AG04450 (cell line): ENCODE measurements at places on chromosomes 1 and 21.

GRCh38 chr1:110477041-110477440 is 26.1 kb downstream of the PROK1 start:
- peak; percentile 16 for DNase-seq

GRCh38 chr1:199593475-199593874 is 434.0 kb upstream of the NR5A2 start:
- no peak for DNase-seq

GRCh38 chr1:26351590-26352337 is 2.2 kb downstream of the CRYBG2 start:
- no peak for DNase-seq

GRCh38 chr1:119345398-119345797 is 23.2 kb upstream of the HAO2 start:
- no peak for DNase-seq

DNA sequence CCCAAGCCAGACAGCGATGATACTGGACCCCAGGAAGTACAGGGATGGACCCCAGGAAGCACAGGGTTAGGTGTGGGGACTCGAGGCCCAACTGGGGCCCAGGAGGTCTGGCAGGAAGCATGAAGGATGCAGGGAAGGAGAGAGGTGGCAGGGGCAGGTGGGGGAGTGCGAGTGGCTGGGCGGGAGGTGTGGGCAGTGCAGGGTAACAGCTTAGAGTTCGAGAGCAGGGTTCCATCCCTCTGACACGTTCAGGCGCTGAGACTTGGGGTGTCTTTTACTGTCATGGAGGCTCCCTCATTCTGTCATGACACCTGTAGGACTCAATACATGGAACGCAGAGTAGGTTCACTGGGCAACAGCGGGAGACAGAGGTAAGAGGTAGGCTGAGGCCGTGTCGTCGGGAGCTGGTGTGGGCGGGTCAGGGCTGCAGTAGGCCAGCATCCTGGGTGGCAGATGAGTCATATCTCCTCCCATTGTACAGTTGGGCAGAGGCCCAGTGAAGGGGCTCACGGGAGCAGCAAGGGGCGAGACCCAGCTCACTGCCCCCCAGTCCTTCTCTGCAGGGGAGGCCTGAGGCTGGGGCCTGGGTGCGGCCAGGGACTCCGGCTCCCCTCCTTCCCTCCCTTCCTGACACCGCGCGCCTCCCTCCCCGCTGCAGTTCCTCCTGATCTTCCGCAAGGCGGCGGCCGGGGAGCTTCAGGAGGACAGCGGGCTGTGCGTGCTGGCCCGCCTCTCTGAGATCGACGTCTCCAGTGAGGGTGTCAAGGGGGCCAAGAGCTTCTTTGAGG is 11.6 kb upstream of the CTRC start:
- DNase-seq = no peak

- DNase-seq = no peak
Measured at GRCh38 chr1:212413902-212414327, 771 bp downstream of the PACC1 start.

DNA sequence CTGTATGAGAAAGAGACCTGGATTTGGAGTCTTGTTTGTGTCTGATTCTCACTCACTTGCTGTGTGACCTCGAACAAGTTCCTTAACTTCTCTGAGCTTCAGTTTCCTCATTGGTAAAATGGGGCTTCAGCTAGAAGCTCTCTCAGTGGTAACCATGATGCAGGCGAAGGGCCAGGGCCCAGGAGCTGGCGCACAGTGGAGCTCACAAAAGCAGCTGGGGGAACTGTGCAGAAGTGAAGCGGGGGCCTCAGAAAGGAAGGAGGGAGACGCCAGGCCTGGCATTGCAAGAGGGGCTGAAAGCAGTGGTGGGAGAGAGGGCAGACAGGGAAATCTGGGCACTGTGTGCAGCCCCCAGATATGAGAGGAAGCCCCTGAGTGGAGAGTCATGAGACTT is 88.9 kb upstream of the RUNX3 start:
- no peak for DNase-seq

DNA sequence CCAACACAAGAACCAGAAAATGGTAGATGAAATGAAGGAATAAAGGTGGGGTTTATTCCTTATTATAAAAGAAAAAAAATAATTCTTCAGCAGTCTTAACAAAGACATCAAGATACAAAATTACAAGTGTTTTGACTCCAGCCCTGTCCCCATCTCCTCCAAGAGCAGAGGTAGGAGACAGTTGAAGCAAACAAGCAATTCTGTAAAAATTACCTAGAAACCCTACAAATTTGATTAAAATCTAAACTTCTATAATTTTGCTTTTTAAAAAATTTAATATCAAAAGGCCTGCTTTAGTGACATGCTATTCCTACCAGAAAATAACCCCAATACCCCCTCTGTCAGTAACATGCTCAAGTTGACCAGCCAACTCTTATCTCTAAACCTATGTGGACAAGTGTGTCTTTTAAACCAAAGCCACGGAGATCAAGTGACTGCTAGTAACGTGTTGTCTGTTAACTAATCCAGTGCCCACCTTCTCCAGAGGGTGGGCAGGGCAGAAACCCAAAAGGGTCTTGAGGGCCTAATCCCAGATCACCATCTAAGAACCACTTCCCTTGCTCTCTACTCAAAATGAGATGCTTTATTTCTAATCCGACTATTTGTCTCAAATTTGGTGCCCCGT is 8.4 kb downstream of the GLUL start:
- DNase-seq = no peak

DNA sequence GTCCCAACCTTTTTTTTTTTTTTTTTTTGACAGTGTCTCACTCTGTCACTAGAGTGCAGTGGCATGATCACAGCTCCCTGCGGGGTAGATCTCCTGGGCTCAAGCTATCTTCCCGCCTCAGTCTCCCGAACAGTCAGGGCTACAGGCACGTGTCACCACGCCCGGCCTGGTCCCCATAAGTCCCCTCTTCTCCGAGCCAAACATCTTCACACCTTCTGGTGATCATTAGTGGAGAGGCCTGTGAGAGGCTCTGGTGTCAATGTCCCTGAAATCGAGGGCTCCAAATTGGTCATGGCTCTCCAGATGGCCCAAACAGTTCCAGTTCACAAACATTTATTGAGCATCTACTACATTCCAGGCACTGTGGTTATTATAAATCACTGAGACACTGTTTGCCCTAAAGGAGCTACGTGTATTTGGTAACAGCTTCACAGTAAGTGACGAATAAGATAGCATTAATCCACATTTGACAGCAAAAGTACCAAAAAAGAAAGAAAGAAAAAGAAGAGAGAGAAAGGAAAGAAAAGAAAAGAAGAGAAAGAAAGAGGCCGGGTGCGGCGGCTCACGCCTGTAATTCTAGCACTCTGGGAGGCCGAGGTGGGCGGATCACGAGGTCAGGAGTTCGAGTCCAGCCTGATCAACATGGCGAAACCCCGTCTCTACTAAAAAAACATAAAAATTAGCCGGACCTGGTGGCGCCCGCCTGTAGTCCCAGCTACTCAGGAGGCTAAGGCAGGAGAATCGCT is 867 bp upstream of the TIMM17A start:
- no peak for DNase-seq

DNA sequence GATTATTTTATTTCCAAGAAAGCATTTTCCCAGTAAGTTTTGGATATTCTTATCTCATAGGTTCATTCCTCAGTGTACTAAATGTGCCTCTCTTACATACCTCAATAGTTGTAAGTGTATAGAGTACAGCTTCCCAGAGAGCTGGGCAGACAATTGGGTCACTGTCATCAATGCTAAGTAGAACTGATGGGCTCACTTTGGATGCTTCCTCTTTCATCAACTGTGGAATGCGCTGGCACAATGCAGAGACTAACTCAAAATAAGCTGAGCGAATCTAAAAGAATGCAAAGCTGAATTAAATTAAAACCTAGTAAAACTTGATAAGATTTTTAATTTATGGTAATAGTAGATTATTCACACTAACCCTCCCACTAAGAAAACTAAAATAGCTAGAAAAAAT is 21.5 kb downstream of the LTN1 start:
- DNase-seq = no peak

DNA sequence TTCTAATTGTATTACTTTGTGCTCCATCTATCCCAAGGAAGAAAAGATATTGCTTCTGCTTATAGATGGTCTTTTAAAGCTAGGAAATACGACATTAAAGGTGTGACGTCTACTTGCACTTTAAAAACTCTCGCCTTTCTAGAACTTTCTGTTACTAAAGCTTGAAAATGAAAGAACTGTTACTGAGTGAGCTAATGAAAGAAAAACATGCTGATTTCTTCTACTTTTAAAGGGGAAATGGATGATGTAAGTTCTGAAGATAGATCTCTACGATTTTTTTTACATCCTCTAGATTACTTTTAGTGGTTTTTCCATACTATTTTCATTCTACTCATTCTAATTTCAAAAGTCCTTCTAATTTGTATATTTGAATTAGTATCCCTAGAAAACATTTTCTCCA is 387.5 kb downstream of the USP25 start:
- no peak for DNase-seq

DNA sequence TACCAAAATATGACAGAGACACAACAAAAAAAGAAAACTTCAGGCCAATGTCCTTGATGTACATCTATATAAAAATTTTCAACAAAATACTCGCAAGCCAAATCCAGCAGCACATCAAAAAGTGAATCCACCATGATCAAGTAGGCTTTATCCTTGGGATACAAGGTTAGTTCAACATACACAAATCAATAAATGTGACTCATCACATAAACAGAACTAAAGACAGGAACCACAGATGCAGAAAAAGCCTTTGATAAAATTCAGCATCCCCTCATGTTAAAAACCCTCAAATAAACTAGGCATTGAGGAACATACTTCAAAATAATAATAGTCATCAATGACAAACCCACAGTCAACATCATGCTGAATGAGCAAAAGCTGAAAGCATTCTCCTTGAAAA is 101.5 kb downstream of the NME7 start:
- no peak for DNase-seq

DNA sequence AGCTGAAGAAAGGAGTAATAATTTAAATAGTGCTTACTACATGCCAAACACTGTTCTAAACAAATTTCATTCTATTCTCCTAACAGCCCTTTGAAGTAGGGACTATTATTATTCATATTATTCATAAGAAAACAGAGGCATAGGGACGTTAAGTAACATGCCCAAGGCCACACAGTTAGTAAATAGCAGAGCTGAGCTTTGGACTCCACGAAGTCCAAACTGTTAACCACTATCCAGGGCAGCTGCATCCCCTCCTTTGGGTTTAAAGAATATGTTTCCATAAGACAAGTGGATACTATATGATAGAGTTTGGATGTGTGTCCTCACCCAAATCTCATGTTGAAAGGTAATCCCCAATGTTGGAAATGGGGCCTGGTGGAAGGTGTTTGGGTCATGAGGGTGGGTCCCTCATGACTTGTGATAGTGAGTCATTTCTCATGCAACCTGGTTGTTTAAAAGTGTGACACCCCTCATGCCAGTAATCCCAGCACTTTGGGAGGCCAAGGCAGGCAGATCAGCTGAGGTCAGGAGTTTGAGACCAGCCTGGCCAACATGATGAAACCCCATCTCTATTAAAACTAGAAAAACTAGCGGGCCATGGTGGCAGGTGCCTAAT is 144.0 kb upstream of the CXADR start:
- DNase-seq = no peak
